ENCODE measurements at places on chromosomes 11 and 22.

- peak; percentile 67 for DNase-seq
These were observed 75.4 kb downstream of the MAML2 start for GRCh38 chr11:96267496-96268032.

DNA sequence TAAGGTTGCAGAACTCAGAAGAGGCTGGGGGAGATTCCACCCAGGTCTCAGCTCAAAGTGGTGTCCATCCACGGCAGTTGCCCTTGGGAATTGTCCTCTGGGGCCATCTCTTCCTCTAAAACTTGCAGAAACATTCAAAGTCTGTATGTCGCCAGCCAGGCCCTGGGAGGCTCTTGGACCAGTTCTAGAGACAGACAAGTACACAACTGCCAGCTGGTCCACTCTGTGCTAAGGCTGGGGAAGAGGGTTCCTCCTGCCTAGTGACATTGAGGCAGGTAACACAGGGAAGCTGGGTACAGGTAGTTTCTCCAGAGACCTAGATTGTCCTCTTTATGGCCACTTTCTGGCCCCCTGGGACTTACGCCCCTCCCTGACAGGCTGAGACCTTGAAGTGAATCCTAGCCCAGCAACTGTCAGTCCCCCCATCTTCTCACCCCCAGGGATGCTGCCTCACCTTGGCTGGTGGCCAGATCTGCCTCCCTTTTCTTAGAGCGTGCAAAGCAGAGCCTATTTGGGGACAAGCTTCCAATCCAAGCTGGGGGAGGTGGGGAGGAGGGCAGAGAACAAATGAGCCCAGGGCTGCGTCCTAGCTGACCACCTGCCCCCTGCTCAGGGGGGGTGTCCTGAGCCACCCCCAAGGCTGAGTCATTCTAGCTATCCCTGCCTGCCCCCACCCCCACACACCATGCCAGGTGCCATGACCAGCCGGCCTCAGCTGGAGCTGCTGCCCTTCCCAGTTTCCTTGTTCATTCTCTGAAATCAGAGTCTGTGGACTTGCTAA, 8.4 kb downstream of the FAM83F start:
- DNase-seq, result no peak

DNA sequence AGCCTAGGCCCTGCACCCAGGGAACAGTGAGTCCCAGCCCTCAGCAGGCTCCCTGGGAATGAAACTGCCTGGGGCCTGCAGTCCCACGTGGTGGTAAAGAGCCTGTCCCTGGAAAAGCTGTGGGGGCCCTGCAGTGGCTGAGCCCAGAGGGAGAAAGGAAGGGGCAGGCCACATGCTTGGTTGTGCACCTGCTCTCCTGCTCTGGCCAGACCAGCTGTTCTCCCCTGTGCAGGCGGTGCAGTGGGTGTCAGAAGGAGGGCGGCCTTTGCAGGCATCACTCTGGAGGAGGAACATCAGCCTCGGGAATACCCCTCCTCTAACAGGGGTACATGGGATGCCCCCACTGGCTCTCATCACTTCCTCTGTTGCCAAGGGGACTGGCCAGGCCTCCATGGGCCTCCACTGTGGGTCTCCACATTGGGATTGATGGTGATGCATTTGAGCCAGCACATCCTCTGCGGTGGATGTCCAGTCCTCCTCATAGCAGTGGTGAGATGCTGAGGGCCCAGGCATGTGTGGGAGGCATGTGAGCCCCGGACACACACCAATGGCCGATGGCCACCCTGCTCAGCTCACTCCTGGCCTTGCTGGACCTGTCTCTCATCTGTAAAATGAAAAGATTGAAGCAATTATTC, 690.4 kb downstream of the BRD1 start:
- DNase-seq, result no peak

DNA sequence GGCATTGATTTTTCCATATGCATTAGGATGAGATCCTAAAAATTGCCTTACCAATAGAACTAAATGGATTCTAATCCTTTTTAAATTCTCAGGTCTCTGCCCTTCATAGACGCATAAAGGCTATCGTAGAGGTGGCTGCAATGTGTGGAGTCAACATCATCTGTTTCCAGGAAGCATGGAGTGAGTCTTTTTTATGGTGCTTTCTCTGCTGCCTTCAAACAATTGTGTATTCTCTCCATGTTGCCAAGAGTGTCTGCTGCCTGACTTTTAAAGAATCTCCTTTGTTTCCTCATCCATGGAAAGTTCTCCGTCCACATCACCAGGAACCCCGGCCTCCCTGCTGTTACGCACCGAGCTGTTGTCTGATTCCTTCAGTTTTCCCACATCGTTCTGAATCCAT, 6.9 kb downstream of the UPB1 start:
- no peak for DNase-seq

GRCh38 chr11:45843158-45843924, 3.9 kb upstream of the CRY2 start:
- peak; percentile 81 for DNase-seq

- no peak for DNase-seq
These were observed 41.4 kb downstream of the WNT7B start for GRCh38 chr22:45935573-45935972.

DNA sequence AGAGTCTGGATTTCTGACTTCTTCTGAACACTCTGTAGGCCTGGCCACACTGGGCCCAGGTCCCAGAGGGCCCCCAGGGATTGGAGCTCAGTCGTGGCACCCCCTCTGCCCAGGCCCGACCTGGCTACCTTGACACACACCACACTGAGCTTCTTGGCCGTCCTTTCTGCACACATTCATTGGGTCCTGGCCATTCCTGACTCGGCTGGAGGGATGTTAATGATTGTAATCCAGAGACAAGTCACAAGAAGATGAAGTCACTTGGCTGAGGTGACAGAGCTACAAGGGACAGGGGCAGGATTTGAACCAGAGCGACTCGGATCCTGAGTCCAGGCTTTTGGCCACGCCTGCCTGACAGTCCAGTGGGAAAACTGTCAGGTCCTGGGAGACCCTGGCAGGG, 23.9 kb upstream of the PDGFB start:
- DNase-seq, result no peak

DNA sequence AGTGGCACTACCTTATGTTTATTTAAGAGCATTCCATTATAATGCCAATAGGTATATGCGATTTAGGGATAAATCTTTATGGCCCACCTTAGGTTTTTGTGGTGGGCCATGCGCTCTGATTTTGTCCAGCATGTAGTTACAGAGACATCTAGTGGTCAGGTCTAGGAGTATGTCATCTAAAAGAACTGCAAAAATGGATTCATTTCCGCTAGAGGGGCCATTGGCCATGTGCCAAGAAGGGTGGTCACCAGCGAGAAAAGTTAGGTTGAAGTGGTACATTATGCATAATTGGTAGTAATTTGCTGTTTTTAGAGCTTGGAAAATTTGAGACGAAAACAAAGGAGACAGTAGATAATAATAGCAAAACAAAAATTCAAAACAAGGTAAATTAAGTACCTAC, 27.7 kb downstream of the LRRC4C start:
- no peak for DNase-seq

DNA sequence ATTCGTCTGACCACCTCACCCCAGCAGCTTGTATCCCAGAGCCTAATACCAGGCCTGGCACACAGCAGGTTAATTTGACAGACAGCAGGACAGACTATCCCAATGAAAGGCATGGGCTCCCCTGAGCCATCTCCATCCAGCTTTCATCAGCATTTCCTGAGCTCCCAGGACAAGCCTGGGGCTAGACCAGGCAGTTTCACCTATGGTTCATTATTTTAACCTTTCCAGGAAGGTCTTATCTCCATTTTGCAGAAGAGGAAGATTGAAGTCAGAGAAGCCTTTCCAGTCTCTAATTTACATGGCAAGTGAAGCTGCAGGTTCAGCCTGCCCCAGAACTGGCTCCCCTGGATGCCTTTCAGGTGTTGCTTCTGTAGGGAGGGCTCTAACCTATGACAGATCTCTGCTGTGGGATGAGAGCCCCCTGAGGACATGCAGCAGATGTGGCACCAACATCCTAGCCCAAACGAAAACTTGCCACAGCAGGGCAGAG, 17.0 kb downstream of the ARRB1 start:
- DNase-seq, result no peak

- no peak for DNase-seq
These were observed 7.6 kb upstream of the FTH1 start for GRCh38 chr11:61974766-61975631.

DNA sequence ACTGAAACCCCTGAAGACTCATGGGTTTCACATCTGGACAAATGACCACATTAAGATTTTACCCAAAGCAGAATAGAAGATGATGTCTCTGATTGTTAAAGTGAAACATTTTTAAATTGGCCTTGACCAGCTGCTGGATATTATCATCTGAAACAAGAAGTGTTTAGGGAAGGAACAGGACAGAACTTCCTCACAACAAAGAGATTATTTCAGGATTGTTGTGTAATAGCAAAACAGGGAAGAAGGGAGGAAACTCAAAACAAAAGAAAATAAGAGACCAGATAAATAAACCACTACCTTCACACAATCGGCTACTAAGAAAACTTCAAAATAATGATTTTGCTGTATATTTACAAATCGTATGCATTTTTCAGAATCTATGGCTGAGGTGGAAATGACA, 319.2 kb upstream of the API5 start:
- no peak for DNase-seq

- DNase-seq, result no peak
These were observed 55.3 kb upstream of the ALKBH3 start for GRCh38 chr11:43825217-43825816.

DNA sequence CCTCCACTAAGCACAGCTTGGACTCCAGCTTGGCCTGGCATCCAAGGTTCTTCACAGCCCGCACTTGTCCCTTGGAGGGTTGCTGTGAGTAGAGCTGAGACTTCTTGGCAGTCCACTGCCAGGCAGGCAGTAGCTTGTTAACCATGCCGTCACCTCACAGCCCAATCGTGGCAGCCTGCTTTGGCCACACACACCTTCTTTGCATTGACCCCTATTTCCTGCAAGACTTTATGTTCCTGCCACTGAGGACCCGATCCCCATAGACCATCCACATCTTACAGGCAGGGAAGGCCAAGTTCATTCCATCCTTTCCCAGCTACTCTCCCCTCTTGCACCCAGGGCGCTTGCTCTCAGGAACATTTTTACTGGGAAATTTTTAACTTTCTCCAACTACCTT, 2.5 kb upstream of the PYGM start:
- no peak for DNase-seq

DNA sequence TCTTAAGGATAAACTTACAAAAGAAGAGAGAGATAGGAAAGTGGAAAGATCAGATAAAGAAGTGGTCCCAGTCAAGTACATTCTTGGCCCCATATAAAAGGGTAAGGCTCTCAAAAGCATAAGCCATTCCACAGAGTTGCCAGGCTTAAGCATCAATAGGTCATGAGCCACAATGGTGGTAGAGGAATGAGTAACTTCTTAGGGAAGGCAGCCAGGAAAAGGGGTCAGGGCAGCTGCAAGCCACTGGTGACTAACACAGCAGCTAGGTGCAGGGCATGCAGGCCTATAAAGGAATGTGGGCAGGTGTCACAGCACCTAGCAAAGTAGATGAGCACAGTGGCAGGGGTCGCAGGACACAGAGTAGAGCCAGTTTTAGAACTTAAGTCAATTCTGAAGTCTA, 302.6 kb upstream of the FAT3 start:
- DNase-seq, result no peak

DNA sequence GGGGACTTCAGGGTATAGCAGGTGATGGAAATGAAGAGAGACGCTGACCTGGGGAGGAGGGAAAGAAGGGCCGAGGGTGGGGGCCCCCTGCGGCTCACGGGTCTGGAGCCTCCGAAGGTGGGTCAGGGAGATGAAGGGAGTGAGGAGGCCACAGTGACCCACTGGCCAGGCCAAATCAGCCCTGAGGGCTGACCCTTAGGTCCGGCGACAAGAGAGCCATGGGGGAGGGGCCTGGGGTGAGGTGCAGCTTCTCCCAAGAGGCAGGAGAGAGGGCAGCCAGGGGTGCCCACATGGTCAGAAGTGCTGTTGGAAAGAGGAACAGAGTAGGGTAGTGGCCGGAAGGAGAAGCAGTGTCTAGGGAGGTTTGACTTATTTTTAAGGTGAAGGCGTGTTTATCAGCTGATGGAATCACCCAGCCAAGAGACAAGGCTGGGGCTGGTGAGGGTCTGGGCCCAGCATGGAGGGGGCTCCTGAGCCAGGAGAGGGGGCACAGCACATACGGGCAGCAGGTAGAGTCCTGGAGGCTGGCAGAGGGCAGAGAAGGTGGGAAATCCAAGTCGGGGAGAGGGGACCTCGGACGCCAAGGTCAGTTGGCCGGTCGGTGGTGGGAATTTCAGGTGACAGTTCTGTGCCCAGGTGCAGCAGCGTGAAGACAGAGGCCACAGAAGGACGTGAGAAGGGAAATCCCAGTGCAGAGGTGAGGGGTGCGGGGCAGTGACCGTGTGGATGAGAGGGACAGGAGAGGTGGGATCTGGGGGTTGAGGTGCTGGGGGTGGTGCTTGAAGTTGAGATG, 49.0 kb downstream of the LINC01488 start:
- DNase-seq, result peak; percentile 69

GRCh38 chr22:37281646-37282384, 493 bp upstream of the CYTH4 start:
- DNase-seq, result no peak

Measured in stimulated activated naive B cell treated with anti-CD40 and anti-IgM and Interleukin-4, amounts not matched to agents 10 μg/mL and 1 μg/mL and 100 μg/mL, for 72 hours (primary cell).